AG20443 (cell line): ENCODE measurements at places on chromosomes 7 and 10.

- DNase-seq, result no peak
These were observed 4.5 kb downstream of the TRIL start for GRCh38 chr7:28953633-28954032.

GRCh38 chr10:119667562-119668328 lies 16.6 kb downstream of the BAG3 start:
- peak; percentile 96 for DNase-seq

- peak; percentile 78 for DNase-seq
These were observed 66.9 kb upstream of the SLC25A13 start for GRCh38 chr7:96388620-96389383.

GRCh38 chr10:1020460-1020859 lies 5.2 kb downstream of the IDI2 start:
- no peak for DNase-seq

GRCh38 chr10:113533801-113534200 lies 19.1 kb upstream of the HABP2 start:
- DNase-seq, result peak; percentile 33

- no peak for DNase-seq
These were observed 5.7 kb upstream of the ZYX start for GRCh38 chr7:143375298-143376034.
